ENCODE measurements at places on chromosomes 3 and 15. TPM values are rescaled to one million over a fixed set of nuclear protein-coding genes. Genes with fewer than 3 reads are reported as not detected.

Gene TM6SF1
- total RNA-seq: 3.6 TPM

Gene CCDC39
- total RNA-seq: not detected

Gene EIF1B
- total RNA-seq: 18.1 TPM

Gene TEX55
- total RNA-seq: not detected

Gene SNX4
- 72.5 TPM for total RNA-seq

Gene AADAC
- total RNA-seq: not detected

Gene FANCI
- total RNA-seq: 39.1 TPM

Gene DNAH12
- 0.06 TPM for total RNA-seq

Gene KIF15
- 38.3 TPM for total RNA-seq

Gene SLC2A2
- not detected for total RNA-seq

Gene MUSTN1
- not detected for total RNA-seq

Gene NOX5
- not detected for total RNA-seq

Gene SYNPR
- not detected for total RNA-seq

Gene IMPG2
- 0.21 TPM for total RNA-seq

Gene FEZF2
- not detected for total RNA-seq

Gene TRPM7
- 35.4 TPM for total RNA-seq

Gene PTPRG
- 9.1 TPM for total RNA-seq

Gene SLC9C1
- not detected for total RNA-seq

Gene TBC1D23
- 84.0 TPM for total RNA-seq

Gene CCDC80
- 60.9 TPM for total RNA-seq

Gene SPESP1
- total RNA-seq: not detected
